Colonic mucosa (tissue), 4 donors: ENCODE measurements at places on chromosomes 16 and 17.

- no peak for DNase-seq
- H3K36me3 ChIP-seq = no peaks in the 10 kb centered on the region
- H3K4me1 ChIP-seq = no peaks in the 10 kb centered on the region
- H3K27me3 ChIP-seq = no peaks in the 10 kb centered on the region
- H3K4me3 ChIP-seq = no peak overlapping the region
- H3K27ac ChIP-seq = no peak overlapping the region
Measured at GRCh38 chr16:88366704-88367047, 16.1 kb upstream of the ZNF469 start.

GRCh38 chr16:4213737-4214136 lies 28.1 kb downstream of the SRL start:
- H3K4me1 ChIP-seq = no peaks in the 10 kb centered on the region
- H3K27ac ChIP-seq = peak overlapping the region; percentile 69
- DNase-seq = peak; percentile 64

GRCh38 chr17:48527547-48527932 lies 3.3 kb downstream of the HOXB1 start:
- H3K4me1 ChIP-seq = no peaks in the 10 kb centered on the region
- no peak for DNase-seq
- H3K36me3 ChIP-seq = no peaks in the 10 kb centered on the region

DNA sequence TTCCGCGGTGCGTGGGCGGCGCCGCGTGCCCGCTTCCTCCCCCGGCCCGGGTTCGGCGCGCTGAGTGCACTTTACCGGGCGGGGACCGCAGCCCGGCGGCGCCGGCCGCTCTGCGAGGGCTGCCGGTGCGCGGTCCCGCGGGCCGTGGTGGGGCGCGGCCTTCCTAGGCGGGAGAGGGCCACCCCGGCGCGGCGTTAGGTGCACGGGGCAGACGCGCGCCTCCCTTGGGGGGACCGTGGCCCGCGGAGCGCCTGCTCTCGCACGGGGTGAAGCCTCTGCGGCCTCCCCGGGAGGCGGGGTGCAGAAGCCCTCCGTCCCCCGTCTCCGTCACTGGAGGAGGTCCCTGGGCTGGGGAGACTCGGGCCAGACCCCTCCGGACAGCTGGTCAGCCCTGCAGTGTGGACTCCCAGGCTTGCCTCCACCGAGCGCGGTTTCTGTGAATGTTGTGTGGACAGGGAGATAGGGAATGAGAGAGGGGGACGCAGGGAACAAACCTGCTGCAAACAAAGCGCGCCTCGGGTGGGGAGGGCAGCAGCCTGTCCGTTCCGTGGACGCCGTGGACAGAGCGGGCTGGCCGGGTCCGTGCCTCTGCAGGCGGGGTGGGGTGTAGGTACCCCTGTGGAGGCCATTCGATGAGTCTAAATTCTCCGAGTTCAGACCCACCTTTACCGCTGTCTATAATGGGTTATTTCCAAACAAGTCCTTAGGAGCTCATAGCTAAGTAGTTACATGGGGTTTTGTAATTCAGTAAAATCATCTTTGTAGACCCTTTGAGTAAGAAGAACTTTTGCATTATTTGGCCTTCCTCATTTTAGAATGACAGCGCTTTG lies 721 bp downstream of the TBCD start:
- H3K36me3 ChIP-seq = no peaks in the 10 kb centered on the region
- H3K4me1 ChIP-seq = peaks cover 4% of the 10 kb centered on the region
- H3K27me3 ChIP-seq = no peaks in the 10 kb centered on the region
- peak; percentile 36 for DNase-seq
- H3K27ac ChIP-seq = peak overlapping the region; percentile 83

- H3K4me1 ChIP-seq = no peaks in the 10 kb centered on the region
- H3K4me3 ChIP-seq = no peak overlapping the region
- H3K27ac ChIP-seq = no peak overlapping the region
- no peak for DNase-seq
- H3K27me3 ChIP-seq = no peaks in the 10 kb centered on the region
- H3K36me3 ChIP-seq = no peaks in the 10 kb centered on the region
Measured at GRCh38 chr17:47210105-47210504, 957 bp downstream of the MYL4 start.

DNA sequence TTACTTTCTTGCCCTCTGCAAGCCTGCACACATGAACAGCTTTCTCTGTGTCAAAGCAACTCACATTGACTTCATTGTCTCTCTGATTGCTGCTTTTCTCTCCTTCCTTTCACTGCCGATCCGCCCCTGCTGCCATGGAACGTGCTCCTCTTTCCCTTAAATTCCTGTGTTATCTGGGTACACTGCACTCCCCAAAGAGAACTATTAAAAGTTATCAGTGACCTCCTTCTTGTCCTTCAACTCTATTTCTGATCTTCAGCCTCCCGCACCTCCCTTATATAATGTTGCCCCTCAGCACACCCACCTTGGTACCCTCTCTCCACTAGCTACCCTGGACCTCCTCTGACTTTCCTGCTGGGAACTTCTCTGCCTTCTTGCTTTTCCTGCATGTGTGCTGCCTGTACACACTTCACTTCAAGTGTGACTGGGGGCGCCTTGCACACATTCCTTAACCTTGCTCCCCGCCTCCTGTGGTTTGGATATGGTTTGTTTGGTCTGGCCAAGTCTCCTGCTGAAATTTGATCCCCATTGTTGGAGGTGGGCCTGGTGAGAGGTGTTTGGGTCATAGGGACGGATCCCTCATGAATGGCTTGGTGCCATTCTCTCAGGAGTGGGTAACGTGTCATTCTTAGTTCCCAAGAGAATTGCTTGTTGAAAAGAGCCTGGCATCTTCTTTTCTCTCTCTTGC lies 26.7 kb upstream of the PMP22 start:
- H3K36me3 ChIP-seq = no peaks in the 10 kb centered on the region
- H3K4me1 ChIP-seq = no peaks in the 10 kb centered on the region
- H3K27me3 ChIP-seq = no peaks in the 10 kb centered on the region
- H3K27ac ChIP-seq = no peak overlapping the region

DNA sequence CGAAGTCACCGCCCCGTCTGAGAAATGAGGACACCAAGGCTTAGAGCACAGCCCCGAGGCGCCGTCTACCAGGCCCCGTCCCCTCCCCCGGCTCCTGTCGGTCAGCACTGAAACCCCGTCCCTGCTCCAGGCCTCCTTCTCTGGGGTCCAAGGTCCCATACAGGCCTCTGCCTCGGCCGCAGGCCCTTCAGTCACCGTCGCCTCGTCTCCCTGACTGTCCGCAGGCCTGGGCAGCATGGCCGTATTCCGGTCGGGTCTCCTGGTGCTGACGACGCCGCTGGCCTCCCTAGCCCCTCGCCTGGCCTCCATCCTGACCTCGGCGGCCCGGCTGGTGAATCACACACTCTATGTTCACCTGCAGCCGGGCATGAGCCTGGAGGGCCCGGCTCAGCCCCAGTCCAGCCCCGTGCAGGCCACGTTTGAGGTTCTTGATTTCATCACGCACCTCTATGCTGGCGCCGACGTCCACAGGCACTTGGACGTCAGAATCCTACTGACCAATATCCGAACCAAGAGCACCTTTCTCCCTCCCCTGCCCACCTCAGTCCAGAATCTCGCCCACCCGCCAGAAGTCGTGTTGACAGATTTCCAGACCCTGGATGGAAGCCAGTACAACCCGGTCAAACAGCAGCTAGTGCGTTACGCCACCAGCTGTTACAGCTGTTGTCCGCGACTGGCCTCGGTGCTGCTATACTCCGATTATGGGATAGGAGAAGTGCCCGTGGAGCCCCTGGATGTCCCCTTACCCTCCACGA lies 617 bp downstream of the COASY start:
- peak overlapping the region; percentile 93 for H3K4me3 ChIP-seq
- H3K27ac ChIP-seq = peak overlapping the region; percentile 88
- H3K4me1 ChIP-seq = peaks cover 20% of the 10 kb centered on the region
- DNase-seq = no peak
- peaks cover 4% of the 10 kb centered on the region for H3K36me3 ChIP-seq

GRCh38 chr16:30710971-30711370 lies 12.0 kb downstream of the SRCAP start:
- H3K4me1 ChIP-seq = no peaks in the 10 kb centered on the region
- no peak overlapping the region for H3K4me3 ChIP-seq
- peaks cover 54% of the 10 kb centered on the region for H3K36me3 ChIP-seq
- H3K27me3 ChIP-seq = no peaks in the 10 kb centered on the region
- no peak overlapping the region for H3K27ac ChIP-seq

- H3K4me3 ChIP-seq = no peak overlapping the region
- H3K27ac ChIP-seq = no peak overlapping the region
- no peaks in the 10 kb centered on the region for H3K27me3 ChIP-seq
- no peaks in the 10 kb centered on the region for H3K4me1 ChIP-seq
- peaks cover 5% of the 10 kb centered on the region for H3K36me3 ChIP-seq
Measured at GRCh38 chr17:67902511-67903231, 77.4 kb downstream of the BPTF start.

DNA sequence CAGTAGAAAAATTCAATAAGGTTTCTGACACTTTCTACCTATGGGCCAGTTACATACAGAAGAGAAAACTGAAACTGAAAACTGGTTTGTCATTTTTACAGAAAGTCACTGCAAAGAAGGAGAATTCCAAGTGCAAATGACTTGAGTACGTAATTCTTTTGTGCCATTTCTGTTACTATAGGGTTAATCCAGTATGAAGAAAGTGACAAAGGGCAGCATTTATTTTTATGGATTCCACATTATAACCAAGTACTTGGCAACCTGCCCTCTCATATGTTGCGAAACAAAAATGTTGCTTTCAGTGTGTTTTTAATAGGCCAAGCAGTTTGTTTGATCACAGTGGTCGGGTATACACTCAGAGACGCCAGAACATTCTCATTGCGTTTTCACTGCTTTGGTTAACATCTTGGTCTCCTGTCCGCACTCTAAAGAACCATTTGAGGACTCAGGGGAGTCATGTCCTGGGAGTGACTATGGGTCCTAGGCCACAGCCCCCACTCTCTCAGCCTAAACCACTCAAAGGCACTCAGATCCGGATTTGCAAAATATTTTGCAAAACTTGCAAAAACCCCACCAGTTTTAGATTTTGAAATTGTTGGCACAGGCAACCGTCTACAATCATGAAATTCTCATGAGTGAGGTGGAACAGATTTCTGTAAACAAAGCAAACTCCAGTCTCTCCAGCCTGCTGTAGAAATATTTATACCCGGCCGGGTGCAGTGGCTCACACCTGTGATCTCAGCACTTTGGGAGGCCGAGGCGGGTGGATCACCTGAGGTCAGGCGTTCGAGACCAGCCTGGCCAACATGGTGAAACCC lies 15.4 kb upstream of the HELZ start:
- H3K36me3 ChIP-seq = no peaks in the 10 kb centered on the region
- peak overlapping the region; percentile 40 for H3K27ac ChIP-seq
- peaks cover 5% of the 10 kb centered on the region for H3K4me1 ChIP-seq
- DNase-seq = peak; percentile 52
- no peaks in the 10 kb centered on the region for H3K27me3 ChIP-seq
- H3K4me3 ChIP-seq = no peak overlapping the region
